MV-4-11 (cell line): ENCODE measurements at places on chromosomes 11 and 22.

- no peak for DNase-seq
Observed at GRCh38 chr11:131734871-131735270, 364.5 kb downstream of the NTM start.

DNA sequence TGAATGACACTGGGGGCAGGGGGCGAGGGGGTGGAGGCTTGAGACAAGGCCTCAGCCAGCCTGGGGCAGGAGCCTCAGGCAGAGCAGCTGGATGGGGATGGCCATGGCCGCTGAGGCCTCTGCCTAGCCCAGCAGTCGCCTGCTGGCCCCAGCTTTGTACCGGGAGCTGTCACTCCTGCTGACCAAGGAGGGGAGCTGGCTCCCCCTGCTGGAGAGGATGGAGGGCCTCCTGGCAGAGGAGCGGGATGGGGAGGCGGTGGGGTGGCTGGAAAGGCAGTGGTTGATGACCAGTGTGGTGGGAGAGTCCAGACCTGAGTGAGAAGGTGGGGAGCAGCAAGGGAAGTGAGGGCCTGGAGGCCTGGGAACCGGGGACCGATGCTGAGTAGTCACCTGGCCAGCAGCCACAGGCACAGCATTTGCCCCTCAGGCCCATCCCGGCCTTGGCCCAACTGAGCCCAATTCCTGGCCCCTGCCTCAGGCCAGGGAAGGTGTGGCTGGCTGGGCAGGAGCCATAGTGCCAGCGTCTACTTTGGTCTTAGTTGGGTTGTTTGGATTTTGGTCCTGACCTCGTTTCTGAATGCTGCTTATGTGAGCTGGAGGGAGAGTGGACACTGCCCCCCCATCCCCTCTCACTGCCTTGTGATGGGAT is 6.0 kb upstream of the SUSD2 start:
- peak; percentile 23 for DNase-seq

DNA sequence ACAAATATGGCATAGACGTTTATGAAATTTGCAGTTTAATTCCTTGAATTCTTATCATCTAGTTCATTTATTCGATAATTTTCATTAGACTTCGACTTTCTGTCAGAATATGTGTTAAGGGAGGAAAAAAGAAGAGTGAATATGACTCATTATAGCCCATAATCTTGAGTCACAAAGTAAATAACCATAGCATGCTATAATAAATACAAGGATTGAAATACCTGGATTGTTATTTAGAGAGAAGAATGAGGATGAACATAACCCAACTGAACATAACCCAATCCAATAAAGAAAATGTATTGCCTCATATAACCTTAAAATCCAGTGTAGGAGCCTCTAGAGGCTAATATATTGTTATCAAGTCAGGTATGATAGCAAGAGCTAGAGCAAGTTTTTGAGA is 1858.3 kb upstream of the RAG2 start:
- DNase-seq = no peak

- no peak for DNase-seq
Observed at GRCh38 chr11:112745973-112746372, 215.2 kb upstream of the NCAM1 start.

- no peak for DNase-seq
Observed at GRCh38 chr11:114148013-114148382, 88.5 kb downstream of the ZBTB16 start.

GRCh38 chr22:50146439-50147238 is 23.9 kb upstream of the PANX2 start:
- peak; percentile 67 for DNase-seq

GRCh38 chr11:45580399-45580798 is 85.0 kb downstream of the CHST1 start:
- peak; percentile 32 for DNase-seq

DNA sequence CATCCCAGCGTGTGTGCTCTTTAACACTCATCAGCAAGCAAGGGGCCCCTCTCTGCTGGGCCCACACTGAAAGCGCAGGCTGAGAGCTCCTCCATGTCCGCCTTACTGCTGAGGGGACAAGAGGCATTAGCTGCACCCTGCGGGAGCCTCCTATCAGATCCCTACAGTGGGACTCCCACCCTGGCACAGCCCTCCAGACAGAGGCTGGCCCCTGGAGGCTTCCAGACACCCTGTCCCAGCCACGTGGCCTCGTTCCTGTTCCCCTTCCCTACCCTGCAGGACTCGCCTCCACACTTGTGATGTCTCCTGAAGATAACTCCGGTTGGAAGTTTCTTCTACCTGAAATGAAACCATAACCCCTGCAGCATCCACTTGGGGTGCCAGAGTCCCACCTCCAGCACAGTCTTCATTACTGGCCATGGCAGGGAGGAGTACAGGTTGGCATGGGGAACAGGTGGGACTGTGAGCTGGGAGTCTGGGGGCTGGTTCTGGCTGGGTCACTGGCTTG is 5.0 kb upstream of the SH3BP1 start:
- no peak for DNase-seq

DNA sequence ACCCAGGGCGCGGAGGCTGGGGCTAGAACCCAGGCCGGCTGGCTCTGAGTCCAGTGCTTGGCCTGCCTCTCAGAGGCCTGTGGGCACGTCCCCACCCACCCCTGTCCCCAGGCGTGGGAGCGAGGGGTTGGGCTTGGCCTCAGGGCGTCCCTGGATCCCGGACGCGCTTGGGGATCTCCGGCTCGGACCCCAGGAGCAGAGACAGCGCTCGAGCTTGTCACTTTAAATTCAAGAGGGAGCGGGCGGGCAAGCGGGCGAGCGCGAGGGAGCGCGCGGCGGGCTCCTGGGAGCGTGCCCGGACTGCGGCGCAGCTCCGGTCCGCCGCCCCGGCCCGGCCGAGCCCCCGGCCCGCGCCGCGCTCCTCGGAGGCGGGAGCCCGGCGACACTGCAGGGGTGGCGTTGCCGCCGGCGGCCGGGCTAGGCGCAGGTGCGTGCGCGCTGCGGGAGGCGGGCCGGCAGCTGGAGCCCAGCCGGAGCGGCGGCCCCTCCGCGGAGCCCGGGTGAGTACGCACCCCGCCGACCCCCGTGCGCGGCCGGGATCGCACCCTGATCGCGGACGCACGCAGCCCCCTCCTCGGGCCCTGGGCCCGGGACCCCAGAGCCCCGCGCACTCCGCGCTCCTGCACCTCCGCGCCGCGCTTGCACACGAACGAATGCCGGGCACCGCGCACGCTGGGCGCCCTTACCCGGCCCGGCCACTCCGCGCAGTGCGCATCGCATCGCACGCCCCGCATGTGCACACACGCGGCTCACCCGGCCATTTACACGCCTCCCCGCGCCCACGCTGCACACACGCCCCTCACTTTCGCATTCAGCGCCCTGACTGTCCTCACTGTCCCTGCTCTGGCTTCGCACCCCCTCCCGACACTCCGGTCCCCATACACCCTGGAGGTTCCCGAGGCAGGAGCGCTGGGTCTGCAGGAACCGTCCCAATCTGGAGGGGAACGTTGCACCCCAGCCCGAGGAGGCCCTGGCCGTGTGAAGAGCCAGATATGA is at the start of gene SYT12:
Gene SYT12 (plus strand): TSS at position 174 of the 996 bp plus-strand sequence. CDS start 7,011 bp downstream, outside the sequence.
- DNase-seq = no peak

DNA sequence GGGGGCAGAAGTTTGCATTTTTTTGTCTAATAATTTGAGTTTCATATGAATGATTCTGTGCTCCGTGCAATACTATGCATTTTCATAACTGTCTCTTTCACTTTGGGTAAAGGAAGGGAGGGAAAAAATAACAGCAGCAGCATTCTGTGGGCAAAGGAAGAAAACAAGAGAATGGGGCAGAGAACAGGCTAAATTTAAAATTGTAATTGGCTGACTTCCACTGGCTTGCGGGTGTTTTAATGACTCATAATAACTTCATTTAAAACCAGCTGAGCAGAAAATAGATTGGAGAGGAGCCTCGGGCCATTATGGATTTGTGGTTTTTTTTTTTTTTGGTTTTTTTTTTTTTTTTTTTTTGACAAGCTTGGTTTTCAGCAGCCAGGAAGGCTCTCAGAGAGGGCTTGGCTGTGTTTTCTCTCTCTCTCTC is 107.4 kb downstream of the ZBTB16 start:
- peak; percentile 92 for DNase-seq

DNA sequence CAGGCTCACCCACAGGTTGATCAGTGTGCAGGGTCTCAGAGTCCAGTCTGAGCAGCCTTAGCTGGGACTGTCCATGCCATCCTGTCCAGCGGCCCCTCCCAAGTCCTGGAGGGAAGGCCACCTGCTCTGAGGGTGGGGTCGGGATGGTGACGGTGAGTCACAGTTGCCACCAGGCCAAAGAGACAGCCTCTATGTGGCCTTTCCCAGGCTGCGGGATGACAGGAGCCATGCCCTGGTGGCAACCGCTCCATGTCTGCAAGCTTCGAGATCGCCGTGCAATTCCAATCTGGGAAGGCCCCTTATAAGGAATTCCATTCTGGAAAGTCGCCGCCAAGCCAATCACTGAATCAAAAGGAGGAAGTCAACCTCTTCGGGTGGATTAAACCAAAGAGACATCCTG is 47.5 kb downstream of the RTL6 start:
- no peak for DNase-seq

DNA sequence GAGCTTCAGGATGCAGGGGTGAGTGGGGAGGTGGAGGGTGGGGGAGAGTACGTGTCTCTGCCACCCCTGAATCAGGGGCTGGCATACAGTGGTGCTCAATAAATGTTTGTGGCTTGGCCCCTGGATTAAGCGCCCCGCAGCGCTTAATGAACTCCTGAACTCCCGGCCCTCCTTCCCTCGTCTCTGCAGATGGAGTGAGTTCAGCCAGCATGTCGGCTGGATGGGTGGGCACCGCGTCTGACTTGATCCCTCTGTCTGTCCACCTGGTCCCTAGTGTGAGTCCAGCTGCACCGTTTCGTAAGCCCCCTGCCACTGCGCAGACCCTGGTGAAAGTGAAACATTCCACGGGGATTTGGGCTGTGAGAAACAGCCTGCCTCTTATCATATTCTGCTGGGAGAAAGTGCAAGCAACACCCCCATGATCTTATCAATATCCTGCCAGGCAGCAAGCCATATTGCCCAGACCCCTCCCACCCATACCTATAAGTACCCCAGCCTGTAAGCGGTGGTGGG is 12.0 kb upstream of the MRGPRD start:
- DNase-seq = no peak

- DNase-seq = no peak
Observed at GRCh38 chr11:134678744-134679143, 266.7 kb upstream of the B3GAT1 start.

DNA sequence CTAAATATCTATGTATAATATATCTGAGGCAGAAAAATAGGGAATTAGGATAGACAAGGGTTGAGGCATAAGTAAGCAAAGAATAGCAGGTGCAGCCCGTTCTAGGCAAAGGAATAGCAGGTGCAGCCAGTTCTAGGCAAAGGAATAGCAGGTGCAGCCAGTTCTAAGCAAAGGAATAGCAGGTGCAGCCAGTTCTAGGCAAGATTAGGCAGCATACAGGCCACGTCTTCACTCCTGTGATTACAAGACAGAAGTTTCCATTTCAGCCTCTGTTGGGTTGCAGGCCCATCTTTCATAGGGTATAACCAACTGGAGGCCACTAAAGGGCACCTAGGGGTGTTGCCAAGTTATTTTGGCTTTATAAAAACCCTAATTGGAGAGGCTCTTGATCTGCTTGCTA is 28.8 kb upstream of the CHORDC1 start:
- DNase-seq = no peak

- no peak for DNase-seq
Observed at GRCh38 chr22:33781411-33781810, 138.9 kb downstream of the LARGE1 start.

- DNase-seq = no peak
Observed at GRCh38 chr11:11244470-11245080, 108.5 kb downstream of the CSNK2A3 start.

- no peak for DNase-seq
Observed at GRCh38 chr11:78651136-78651775, 76.6 kb upstream of the NARS2 start.

DNA sequence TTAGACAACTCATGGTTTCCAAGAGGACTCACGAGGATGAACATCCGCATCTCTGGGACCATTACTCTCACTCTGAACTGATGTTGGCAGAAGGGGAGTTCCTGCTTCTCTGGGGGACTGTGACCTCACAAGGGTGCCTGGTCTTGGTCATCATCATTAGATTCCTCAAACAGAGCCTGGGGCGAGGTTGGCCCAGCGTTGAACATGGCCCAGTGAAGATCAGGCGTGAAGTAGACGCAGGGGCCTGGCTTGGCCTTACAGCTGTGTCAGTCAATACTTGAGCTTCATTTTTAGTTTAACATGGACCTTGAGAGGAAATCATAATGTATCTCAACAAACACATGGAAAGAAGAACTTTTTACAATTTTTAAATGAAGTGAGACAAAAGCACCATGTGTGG is 617.1 kb downstream of the BRD1 start:
- no peak for DNase-seq
